ENCODE measurements at places on chromosomes 7 and 10.
A peak's percentile ranks its signal among the peaks of the same experiment; 100 is the strongest.

DNA sequence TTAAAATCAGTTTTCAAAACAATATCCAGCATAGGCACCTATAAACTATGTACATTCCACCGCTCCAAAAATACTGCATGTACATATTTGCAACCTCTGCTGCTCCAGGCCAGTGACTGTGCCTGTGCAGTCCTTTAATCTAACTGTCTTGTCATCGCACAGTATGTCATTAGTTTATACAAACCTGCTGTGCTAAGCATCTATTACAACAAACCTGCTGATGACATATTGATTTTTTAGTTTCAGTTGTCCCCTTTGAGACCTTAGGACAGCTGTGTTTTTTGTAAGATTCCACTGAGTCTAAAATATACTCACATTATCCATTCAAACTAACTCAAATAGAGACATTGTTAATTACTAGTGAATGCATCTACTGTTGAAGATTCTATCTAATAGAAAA is 33.1 kb downstream of the SEMA3C start:
- no peaks in the 10 kb centered on the region for H3K36me3 ChIP-seq
- H3K27ac ChIP-seq = no peak overlapping the region
- no peak overlapping the region for H3K4me3 ChIP-seq
- H3K27me3 ChIP-seq = no peaks in the 10 kb centered on the region

GRCh38 chr7:135175931-135176330 is 5.4 kb upstream of the CYREN start:
- H3K36me3 ChIP-seq = peaks cover 18% of the 10 kb centered on the region
- peaks cover 8% of the 10 kb centered on the region for H3K4me1 ChIP-seq
- no peak overlapping the region for H3K27ac ChIP-seq
- no peak overlapping the region for H3K4me3 ChIP-seq
- no peak for DNase-seq

- H3K27ac ChIP-seq = no peak overlapping the region
- no peaks in the 10 kb centered on the region for H3K27me3 ChIP-seq
- no peaks in the 10 kb centered on the region for H3K36me3 ChIP-seq
- no peaks in the 10 kb centered on the region for H3K4me1 ChIP-seq
- DNase-seq = no peak
Measured at GRCh38 chr10:28711041-28711440, 33.7 kb downstream of the BAMBI start.

DNA sequence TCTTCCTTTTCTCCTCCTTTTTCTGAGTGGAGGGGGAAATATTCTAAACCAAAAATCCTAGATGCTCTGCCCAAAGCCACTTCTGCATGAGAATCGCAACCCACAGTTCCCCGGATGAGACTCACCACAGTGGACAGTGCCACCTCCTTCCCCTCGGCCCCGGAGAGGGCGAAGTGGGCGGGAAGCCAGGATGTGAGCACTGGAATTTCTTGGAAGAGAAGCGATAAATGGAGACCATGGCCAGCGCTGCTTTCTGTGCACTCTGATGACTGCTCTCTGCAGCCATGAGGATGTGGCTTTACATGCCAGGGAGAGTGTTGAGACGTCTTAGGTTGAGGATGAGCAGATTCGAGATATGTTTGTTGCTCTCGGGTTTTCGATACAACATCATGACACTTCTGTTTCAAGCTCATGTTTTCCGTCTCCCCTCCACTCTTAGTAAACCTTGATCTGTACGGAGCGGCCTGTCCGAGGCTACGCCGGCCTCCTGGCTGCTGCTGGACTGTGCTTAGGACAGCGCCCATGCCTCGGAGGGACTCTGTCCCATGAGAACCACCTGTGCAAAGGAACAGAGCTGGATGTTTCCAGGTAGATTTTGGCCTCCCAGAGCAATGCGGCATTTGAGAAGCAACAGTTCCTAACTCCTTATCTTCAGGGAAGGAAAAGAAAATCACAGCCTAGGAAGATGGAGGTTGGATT is 414.6 kb upstream of the FOXK1 start:
- DNase-seq = no peak
- H3K36me3 ChIP-seq = no peaks in the 10 kb centered on the region
- peaks cover 17% of the 10 kb centered on the region for H3K27me3 ChIP-seq
- H3K4me3 ChIP-seq = no peak overlapping the region
- no peaks in the 10 kb centered on the region for H3K4me1 ChIP-seq

- no peak overlapping the region for H3K4me3 ChIP-seq
- no peak for DNase-seq
- H3K36me3 ChIP-seq = no peaks in the 10 kb centered on the region
- H3K4me1 ChIP-seq = peaks cover 4% of the 10 kb centered on the region
- no peak overlapping the region for H3K27ac ChIP-seq
Measured at GRCh38 chr10:1289591-1289990, 233.4 kb downstream of the WDR37 start.

DNA sequence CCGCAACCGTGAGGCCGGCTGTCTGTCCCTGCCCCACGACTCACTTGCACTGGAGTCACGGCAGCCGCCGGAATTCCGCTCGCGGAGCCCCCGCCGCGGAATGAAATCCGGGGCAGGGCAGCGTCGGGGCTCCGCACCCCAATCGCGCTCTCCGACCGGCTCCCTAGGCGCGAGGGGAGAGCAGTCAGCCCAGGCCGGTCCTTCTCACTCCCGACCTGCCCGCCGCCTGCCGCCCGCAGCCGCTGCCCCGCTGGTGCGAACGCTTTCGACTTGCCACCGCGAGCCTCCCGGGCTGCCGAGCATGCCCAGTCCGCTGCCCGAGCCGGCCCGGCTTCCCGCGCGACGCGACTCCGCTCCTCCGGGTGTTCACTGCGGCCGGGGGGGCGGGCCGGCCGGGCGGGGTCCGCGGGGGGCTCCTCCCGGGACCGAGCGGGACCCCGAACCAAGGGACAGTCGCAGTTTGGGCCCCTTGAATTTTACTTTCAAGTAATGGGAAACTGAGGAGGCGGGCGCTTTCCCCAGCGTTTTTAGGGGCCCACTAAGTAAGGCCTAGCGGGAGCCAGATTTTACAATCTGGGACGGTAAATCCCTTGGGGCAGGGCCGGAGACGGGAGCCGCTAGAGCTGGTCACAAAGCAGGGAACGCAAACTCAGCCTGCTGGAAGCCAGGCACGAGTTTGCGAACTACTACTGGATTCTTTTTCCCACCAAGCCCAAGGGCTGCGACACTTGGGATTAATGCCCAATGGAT is at the start of gene SGMS1:
SGMS1 (minus strand) TSS at position 294 of the 750 bp plus-strand sequence. CDS start 279,842 bp downstream, outside the sequence.
- H3K27ac ChIP-seq = peak within 1 kb of the TSS; percentile 92
- H3K27me3 ChIP-seq = no peaks in the 10 kb centered on the region
- H3K4me3 ChIP-seq = peak within 1 kb of the TSS; percentile 86

DNA sequence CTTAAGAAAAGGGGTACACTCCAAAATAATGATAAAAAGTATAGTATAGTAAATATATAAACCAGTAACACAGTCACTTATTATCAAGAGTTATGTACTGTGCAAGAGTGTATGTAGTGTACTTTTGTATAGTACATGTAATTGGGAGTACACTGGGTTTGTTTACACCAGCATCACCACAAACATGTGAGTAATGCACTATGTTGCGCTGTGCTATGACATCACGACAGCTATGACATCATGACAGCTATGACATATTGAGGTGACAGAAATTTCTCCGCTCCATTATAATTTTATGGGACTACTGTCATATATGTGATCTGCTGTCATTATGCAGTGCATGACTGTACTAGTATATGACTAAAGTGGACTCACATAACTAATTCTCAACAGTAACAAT is 84.6 kb downstream of the KMT2C start:
- H3K4me1 ChIP-seq = peaks cover 9% of the 10 kb centered on the region
- H3K27me3 ChIP-seq = no peaks in the 10 kb centered on the region
- DNase-seq = no peak

GRCh38 chr10:88092973-88093372 is 229.5 kb downstream of the PTEN start:
- peaks cover 26% of the 10 kb centered on the region for H3K4me1 ChIP-seq
- no peak overlapping the region for H3K4me3 ChIP-seq
- DNase-seq = no peak
- no peaks in the 10 kb centered on the region for H3K36me3 ChIP-seq
- H3K27ac ChIP-seq = no peak overlapping the region

- H3K27me3 ChIP-seq = peaks cover 21% of the 10 kb centered on the region
- no peak overlapping the region for H3K4me3 ChIP-seq
- H3K27ac ChIP-seq = no peak overlapping the region
- no peaks in the 10 kb centered on the region for H3K4me1 ChIP-seq
Measured at GRCh38 chr10:100109670-100110069, 28.0 kb upstream of the CPN1 start.

GRCh38 chr10:69160809-69161241 is 19.2 kb upstream of the SUPV3L1 start:
- H3K4me1 ChIP-seq = peaks cover 3% of the 10 kb centered on the region
- H3K36me3 ChIP-seq = peaks cover 4% of the 10 kb centered on the region
- H3K4me3 ChIP-seq = no peak overlapping the region
- DNase-seq = no peak

- DNase-seq = no peak
- H3K36me3 ChIP-seq = no peaks in the 10 kb centered on the region
- no peaks in the 10 kb centered on the region for H3K4me1 ChIP-seq
Measured at GRCh38 chr10:30170814-30171213, 111.4 kb upstream of the JCAD start.

DNA sequence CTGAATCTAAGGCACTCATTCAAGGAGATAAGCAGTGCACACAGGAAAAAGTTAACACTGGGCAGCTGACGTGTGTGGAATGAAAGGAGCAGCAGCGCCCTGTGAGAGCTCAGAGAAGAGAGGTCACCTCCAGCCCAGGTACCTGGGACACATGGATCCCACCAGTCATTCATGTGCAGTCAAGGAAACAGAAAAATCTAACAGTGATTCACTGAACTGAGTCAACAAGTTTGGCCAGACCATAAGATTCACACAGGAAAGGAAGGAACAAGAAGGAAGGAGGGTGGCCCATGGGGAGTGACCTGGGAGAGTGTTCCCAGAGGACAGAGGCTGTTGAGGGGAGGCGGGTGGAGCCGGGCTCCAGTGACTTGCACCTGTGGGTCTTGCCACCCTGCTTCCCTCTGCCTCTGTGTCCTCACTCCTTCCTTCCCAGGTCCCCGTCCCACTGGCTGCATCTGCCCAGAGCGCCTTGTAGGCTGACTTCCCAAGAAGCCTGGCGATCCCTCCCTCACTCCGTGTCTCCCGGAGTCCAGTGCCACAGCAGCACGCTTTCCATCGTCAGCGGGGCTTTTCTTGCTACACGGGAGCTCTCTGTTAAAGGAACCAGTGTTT is 27.7 kb downstream of the RNF32 start:
- H3K36me3 ChIP-seq = no peaks in the 10 kb centered on the region
- no peak overlapping the region for H3K27ac ChIP-seq
- no peak overlapping the region for H3K4me3 ChIP-seq
- DNase-seq = no peak
- H3K4me1 ChIP-seq = no peaks in the 10 kb centered on the region

- no peak overlapping the region for H3K4me3 ChIP-seq
- no peak for DNase-seq
- H3K27ac ChIP-seq = no peak overlapping the region
- no peaks in the 10 kb centered on the region for H3K4me1 ChIP-seq
- H3K36me3 ChIP-seq = no peaks in the 10 kb centered on the region
Measured at GRCh38 chr10:25050402-25050801, 34.0 kb downstream of the THNSL1 start.

DNA sequence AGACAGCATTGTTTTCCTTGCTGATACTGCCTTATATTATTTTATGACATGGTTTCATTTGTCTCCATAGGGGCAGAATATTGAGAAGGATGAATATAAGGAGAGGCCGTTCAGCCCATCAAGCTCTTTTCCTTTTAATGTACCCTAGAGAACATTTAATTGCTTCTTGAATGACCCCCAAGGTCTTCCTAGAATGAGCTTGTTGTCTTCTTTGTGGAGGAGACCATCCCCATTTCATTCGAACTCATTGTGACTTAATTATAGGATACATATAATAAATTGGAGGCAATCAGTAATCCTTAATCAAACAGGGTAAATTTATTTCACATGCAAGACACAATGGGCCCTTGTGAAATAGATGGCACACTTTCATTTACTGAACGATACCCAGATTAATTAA is 231.3 kb downstream of the MDFIC start:
- H3K36me3 ChIP-seq = no peaks in the 10 kb centered on the region
- no peak for DNase-seq
- no peaks in the 10 kb centered on the region for H3K4me1 ChIP-seq
- no peak overlapping the region for H3K27ac ChIP-seq

DNA sequence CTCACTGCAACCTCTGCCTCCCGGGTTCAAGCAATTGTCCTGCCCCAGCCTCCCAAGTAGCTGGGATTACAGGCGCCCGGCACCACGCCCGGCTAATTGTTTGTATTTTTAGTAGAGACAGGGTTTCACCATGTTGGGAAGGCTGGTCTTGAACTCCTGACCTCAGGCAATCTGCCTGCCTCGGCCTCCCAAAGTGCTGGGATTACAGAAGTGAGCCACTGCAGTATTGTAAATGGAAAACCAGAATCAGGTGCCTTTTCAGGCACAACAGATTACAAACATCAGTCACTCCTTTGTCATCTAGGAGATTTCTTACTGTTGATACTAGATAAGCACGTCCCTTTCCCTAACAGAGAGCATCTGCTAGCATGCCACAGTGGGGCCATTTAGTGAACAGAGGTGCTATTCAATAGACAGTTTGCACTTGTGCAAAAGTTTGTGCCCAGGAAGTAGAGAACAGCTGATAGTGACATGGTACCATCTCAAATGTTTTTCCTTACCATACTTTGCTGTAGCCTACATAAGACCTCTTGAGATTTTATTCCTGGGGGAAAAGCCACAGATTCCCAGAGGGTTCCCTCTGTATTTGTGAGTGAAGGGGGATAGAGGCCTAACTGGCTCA is 24.5 kb upstream of the WAC start:
- H3K27me3 ChIP-seq = no peaks in the 10 kb centered on the region
- DNase-seq = no peak
- no peaks in the 10 kb centered on the region for H3K36me3 ChIP-seq
- H3K27ac ChIP-seq = no peak overlapping the region

DNA sequence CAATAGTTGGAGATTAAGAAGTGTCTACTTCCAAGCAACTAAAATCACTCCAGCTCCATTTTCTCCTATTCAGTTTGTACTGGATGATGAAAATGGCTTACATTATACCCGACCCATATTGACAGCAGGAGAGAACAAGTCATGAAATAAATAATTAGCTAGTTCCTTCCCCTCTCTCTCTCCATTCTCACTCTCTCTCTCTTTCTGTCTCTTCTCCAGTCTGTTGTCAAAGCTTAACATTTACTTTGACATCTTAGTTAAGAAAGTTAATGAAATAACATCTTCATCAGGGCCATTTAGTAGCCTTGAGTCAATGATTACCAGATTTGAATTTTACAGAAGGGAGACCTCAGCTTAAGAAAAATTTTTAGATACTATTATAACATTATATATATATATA is 138.5 kb downstream of the ARID5B start:
- H3K4me1 ChIP-seq = peaks cover 68% of the 10 kb centered on the region
- no peak for DNase-seq
- no peak overlapping the region for H3K4me3 ChIP-seq

- peaks cover 4% of the 10 kb centered on the region for H3K36me3 ChIP-seq
- no peaks in the 10 kb centered on the region for H3K27me3 ChIP-seq
- no peaks in the 10 kb centered on the region for H3K4me1 ChIP-seq
- no peak overlapping the region for H3K4me3 ChIP-seq
Measured at GRCh38 chr7:129471402-129471827, 30.9 kb upstream of the SMKR1 start.
